GM12878 (cell line): ENCODE measurements at places on chromosomes 2 and 18. TPM values are rescaled to one million over a fixed set of nuclear protein-coding genes. Genes with fewer than 3 reads are reported as not detected.

The GPAT2 gene
- total RNA-seq, result not detected in 2 replicates

GRCh38 chr2:18950361-18950851 is 361.0 kb upstream of the NT5C1B start:
- no peak for DNase-seq

GRCh38 chr18:25334588-25334987 is 17.4 kb downstream of the ZNF521 start:
- no peak for DNase-seq

The VSNL1 gene
- total RNA-seq, result 0.21 TPM in 1 of 2 replicates, not detected in the other

- DNase-seq, result no peak
These were observed at the start of gene NLRC4 for GRCh38 chr2:32264422-32265105. TSS of gene NLRC4 (minus strand) at chr2:32264886. CDS start at chr2:32256775, 8,111 bp downstream.

DNA sequence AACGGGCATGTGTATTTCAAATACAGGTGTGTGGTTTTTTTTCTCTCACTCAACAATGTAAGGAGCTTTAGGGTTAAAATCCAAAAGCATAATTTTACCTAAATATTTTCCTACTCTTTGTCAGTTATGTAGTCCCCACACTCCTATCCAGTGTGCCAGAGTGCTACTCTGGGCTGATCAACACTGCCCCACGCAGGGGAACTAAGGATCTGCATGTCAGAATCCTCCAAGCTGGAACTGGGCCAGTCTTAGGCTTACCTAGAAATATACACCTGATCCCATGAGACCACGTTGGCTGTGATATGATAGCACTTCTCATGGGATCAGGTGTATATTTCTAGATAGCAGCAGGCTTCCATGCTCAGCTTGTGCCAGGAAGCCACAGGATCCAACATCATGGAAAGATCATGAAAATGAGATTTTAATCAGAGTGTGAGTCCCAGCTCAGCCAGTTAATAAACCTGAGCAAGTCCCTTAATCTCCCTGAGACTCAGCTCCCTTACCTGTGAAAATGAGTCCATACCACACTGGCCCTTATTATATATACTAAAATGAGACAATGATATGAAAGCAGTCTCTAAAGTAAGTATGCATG is 29.7 kb downstream of the CCDC141 start:
- DNase-seq, result no peak

DNA sequence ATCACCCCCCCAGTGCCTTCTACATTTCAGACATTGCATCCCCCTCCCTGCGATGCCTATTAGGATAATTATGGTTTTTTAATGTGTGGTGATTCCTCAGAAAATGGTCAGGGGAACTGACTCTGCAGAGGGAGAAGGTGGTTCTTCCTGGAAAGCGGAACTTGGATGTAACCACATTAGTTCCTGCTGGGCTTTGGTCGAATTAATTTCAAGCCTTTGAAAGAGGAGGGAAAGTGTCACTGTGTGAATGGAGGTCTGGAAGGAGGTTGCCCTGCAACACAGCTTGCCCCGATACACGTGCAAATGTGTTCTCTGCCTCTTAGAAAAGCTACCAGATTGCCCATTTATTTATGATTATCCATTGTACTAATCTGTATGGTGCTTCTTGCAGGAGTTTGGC is 63.2 kb upstream of the TPO start:
- no peak for DNase-seq
